ENCODE measurements at places on chromosomes 2 and 18.
A peak's percentile ranks its signal among the peaks of the same experiment; 100 is the strongest.

- DNase-seq: no peak
Measured at GRCh38 chr2:160269365-160269764, 69.3 kb upstream of the ITGB6 start.

DNA sequence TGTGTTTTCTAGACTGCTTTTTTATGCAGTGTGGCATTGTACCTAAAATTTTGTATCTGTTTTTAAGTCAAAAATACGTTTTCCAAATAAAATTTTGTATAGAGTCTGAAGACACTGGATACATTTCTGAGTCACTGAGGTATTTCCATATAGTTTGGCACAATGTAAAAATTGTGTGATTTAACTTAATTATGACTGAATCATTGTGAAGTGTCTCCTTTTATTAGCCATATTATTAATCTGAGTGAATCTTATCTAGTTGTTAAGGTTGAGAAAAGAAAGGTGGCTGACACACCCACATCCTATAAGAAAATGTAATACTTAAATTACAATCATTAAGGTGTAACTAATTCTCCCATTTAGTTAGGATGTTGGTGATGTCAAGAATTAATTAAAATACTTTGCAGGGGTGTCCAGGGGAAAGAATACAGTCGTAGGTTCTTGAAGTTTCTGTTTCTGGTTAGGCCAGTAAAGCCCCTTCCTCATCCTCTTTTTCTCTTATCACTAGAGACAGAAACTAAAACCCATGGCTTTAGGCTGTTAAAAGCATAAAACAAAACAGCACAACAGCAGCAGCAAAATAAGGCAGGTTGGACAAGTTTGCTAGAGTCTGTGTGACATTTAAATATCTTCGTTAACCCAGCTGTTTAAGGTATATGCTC is 71.6 kb downstream of the UBE2E3 start:
- no peak for DNase-seq

GRCh38 chr2:34316788-34317187 is 717.7 kb upstream of the FAM98A start:
- no peak for DNase-seq

DNA sequence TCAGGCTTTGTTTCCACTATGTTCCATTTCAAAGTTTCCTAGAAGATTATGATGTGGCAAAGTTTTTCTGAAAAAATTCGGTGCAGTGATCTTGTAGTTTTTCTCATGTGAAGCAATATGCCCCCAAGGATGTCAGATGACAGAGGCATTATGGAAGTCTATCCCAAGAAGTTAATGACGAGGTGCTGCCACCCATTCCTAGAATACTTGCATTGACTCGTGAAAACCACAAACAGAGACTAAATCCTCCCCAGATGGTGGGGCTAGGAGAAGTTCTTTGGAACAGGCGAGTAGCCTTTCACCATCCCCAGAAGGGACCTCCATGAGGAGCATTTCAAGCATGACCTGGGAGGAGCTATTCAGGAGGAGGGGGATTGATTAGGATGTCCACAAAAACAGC is 40.2 kb upstream of the COPS8 start:
- DNase-seq: no peak

DNA sequence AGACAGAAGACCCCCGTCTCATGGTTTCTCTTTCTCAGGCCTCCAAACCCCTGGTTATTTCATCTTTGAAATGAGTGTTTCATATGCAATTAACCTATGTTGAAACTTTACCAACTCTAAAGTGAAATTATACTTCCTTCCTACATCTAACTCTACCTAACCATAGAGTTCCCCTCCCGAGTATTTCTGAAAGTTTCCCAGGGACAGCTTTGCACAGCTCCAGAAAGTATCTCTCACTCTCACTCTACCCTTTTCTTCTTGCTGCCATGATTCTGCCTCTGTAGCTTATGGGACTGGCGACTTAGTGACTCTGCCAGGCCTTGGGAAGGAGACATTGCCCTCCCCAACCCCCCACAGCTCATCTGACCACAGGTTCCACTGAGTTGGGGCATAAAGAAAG is 107.9 kb downstream of the B3GNT2 start:
- DNase-seq: no peak

DNA sequence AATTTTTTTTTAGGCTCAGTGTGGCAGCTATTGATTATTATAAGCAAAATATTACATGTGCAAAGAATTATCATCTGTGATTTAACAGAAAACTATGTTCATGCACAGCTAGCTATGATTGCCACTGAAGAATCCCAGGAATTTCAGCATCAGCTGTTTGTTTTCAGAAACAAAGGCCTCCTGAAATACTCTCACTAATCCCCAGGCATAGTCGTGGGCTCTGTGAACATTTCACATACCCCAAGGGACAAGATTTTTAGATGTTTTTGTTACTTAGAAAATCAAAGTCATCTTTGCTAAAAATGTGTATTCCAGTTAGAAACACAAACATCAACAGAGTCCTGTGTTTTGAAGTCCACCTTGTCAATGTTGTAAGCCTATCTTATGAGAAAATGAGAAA is 156.1 kb downstream of the MYO1B start:
- DNase-seq: no peak

GRCh38 chr2:186365406-186365805 is 120.7 kb upstream of the ZC3H15 start:
- DNase-seq: no peak

DNA sequence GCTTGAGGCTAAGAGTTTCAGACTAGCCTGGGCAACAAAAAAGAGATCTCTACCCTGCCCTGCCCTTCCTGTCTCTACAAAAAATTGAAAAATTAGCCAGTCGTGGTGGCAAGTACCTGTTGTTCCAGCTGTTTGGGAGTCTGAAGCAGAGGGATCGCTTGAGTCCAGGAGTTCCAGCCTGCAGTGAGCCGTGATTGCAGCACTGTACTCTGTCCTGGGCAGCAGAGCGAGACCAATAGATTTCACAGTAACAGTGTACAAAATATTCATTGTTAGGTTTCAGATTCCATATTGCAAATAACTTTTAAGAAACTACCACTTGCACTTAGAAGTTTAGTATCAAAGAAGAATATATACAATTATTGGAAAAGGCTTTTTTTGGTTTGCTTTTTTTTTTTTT is 54.3 kb downstream of the B3GNT2 start:
- DNase-seq: no peak

GRCh38 chr2:29655391-29656086 is 265.8 kb downstream of the ALK start:
- DNase-seq: no peak

DNA sequence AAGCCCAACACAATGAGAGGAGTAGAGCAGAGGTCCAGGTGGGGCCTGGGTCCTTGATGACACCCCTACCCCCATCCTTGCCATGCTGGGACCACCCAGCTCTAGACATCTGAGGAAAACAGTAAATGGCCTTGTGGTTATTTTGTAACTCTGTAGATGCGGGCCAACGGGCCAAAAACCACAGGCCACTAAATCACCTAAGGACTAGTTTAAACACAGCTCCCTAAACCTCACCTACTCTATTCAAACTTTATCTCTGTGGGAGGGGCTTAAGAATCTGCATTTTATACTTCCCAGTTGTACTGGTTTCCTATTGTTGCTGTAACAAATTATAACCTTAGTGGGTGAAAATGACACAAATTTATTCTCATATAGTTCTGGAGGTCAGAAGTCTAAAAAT is 19.0 kb upstream of the SERTAD2 start:
- DNase-seq: no peak

DNA sequence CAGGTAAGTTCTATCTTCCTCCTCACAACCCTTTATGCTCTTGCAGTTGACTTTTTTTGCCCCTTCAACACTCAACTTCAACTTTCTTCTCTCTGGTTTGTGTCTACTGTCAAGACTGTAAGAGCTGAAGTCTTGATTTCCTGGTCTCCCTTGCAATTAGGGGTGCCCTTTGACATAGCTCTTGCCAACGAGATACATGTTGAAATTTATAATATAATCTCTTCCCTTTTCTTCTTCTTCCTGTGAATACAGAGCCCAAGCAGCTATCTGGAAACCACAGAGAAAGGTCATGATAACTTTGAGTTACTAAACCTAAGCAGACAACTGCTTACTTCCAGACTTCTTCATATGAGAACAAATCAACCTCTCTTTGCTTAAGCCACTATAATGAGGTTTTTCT is 163.5 kb downstream of the MC4R start:
- no peak for DNase-seq

GRCh38 chr2:213834746-213835145 is 550.5 kb downstream of the SPAG16 start:
- peak; percentile 22 for DNase-seq

DNA sequence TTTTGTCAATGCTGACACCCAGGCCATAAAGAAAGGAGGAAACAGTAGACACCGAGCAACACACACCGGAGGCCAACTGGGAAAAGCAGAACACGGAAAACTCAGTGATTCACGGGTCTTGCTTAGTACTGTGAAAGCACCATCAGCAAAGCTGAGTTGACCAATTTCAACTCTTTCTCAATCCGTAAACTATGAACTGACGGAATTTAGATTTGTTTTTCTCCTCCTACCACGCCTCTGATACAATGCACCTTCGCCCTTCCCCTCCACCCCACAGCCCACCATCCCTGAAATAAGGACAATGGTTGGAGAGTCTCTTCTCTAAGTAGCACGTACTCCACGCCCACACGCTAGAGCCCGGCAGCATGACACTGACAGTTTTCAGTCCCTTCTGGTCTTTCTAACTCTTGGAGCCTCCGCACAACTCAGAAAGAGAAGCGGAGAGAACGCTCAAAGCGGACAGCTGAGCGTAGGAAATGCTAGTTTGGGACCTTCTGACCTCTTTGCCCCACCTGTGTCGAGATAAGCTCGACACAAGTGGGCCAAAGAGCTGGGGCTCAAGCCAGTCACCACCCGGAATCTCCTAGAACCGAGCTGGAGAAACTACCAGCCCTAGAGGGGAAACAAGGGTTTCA is 669 bp downstream of the LNPK start:
- peak; percentile 47 for DNase-seq

DNA sequence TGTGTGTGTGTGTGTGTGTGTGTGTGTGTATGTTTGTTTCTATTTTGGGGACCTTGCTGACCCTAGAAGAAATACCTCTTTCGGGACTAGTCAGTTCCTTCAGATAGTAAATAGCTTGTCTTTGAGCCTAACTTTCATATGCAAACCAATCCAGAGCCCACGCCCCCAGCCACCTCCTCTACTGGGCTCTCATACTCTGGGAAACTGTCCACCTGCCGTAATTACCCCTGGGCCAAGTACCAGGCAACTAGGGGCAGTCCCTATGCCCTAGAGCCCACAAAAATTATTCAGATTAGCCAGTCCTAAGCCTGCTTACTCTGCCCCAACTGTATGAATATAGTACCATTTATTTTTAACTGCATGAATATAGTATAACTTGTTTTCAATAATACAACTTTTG is 970.4 kb downstream of the EPHA4 start:
- no peak for DNase-seq

- peak; percentile 59 for DNase-seq
Measured at GRCh38 chr2:17658251-17658843, 95.3 kb downstream of the SMC6 start.

DNA sequence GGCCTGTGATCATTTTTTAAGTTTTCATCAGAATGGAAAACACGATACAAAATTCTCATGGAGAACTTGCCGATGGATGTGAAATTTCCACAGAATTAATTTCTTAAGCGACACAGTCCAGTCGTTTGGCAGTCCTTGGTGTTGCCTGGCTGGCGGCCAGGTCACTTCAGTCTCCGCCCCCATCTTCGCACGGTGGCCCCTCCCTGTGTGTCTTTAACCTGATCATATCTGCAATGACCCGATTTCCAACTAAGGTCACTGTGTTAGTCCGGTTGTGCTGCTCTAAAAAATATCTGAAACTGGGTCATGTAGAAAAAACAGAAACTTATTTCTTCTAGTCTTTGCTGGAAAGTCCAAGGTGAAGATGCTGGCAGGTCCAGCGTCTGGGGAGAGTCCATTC is 44.5 kb upstream of the COPS8 start:
- no peak for DNase-seq

DNA sequence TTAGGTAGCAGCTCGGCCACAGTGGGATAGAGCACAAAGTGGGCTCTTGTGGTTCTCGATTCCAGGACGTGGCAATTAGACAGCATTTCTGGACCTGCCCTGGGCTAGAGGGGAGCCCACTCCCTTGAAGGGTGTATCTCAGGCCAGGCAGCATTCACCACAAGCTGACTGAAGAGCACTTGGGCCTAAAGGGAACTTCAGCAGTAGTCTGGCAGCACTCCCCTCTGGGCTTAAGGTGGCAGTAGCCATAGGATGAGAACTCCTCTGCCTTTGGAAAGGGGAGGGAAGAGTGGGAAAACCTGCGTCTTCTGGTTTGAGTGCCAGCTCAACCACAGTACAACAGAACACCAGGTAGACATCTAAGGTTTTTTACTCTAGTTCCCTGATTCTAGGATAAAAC is 28.1 kb upstream of the EML6 start:
- no peak for DNase-seq

DNA sequence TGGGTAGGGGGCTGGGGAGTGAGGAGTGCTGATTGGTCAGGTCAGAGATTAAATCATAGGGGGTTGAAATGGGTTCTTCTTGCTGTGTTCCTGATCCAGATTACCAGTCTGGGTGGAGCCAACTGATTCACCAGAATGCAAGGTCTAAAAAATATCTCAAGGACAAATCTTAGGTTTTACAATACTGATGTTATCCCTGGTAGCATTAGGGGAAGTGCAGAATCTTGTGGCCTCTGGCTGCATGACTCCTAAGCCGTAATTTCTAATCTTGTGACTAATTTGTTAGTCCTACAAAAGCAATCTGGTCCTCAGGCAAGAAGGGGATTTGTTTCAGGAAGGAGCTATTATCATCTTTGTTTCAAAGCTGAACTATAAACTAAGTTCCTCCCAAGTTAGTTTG is 289.2 kb upstream of the KYNU start:
- no peak for DNase-seq

- no peak for DNase-seq
Measured at GRCh38 chr2:203973000-203973399, 36.4 kb downstream of the ICOS start.

DNA sequence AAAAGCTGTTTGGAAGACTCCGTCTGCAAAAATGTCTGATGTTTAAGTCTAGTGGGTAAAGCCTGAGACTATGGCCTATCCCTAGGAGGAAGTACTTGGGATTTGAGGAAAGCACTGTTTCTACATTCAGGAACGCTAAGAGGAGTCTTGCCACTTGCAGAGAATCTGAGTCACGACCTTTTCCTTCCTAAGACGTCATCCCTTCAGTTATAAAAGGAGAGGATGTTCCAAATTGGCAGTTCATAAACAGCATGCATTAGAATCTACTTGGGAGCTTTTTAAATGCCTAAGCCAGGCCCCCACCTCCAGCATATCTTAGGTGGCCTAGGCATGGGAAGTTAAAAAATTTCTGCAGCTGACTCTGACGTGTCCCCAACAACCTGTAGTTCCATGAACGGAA is 125.9 kb downstream of the TTC32 start:
- no peak for DNase-seq
